ENCODE measurements at places on chromosomes 7 and 10. TPM values are rescaled to one million over a fixed set of nuclear protein-coding genes. Genes with fewer than 3 reads are reported as not detected.

- DNase-seq, result no peak
These were observed 63.5 kb downstream of the FAM204A start for GRCh38 chr10:118278649-118279048.

- no peak for DNase-seq
These were observed 46.8 kb downstream of the KIAA1549 start for GRCh38 chr7:138934367-138934766.

DNA sequence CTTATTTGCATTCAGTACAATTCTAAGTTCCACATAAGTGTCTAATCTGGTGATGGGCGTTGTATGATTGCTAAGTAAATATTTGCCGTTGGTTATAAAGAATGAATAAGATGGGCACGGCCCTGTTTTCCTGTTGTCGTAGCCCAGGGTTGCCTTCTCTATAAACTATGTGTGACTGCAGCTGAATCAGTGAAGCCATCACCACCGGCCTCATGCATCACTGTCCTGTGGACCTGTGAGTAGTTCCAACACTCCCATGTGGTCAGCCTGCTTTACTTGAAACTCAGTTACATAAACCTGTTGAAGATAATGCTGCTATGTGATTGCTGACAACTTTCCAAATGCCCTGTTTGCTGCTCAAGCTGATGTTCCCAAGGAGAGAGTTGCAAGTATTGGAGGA is 21.6 kb upstream of the KLF6 start:
- DNase-seq, result no peak

DNA sequence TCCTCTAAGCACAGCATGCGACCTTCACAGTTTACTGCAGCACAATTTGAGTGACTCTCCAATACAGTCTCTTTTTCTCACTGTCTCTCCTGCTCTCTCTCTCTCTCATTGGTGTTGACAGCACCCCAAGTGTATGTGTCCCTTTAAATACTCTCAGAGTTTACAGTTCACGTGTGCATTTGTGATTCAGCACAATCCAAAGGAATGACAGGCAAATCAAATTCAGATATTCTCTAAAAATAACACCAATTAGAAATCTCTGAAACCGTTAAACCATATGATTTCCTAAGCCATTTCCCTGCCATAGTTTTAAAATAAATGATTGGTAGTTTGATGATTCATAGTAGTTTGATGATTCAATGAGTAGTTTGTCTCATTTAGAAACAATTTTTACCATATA is 104.0 kb upstream of the GAD2 start:
- DNase-seq, result no peak

DNA sequence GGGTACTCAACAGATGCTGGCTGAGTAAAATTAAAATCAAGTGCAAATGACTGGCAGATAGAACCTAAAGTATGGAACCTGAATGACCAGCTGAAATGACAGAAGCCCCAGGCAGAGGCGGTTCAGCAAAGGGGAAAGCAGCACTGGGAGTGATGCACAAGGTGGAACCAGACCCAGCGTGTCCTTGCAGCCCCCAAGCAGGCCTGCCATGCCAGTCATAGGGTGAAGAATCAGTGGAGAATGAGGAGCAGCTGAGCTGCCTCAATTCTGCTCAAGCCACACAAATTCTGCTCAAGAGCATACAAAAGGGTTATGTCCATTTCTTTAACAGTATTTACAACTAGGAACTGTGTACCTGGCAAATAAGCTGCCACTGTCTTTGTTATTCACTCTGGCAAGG is 8.7 kb downstream of the ACTR1A start:
- DNase-seq, result no peak

- peak; percentile 94 for DNase-seq
These were observed 116.0 kb upstream of the PDLIM1 start for GRCh38 chr10:95406651-95407280.

- peak; percentile 61 for DNase-seq
These were observed 83.5 kb downstream of the GNAT3 start for GRCh38 chr7:80428161-80429054.

GRCh38 chr10:118977022-118977599 is 52.4 kb upstream of the NANOS1 start:
- DNase-seq, result no peak

GRCh38 chr10:33421789-33422462 is 87.5 kb upstream of the NRP1 start:
- no peak for DNase-seq

- DNase-seq, result no peak
These were observed 1093.3 kb upstream of the C7orf33 start for GRCh38 chr7:147497246-147497645.

DNA sequence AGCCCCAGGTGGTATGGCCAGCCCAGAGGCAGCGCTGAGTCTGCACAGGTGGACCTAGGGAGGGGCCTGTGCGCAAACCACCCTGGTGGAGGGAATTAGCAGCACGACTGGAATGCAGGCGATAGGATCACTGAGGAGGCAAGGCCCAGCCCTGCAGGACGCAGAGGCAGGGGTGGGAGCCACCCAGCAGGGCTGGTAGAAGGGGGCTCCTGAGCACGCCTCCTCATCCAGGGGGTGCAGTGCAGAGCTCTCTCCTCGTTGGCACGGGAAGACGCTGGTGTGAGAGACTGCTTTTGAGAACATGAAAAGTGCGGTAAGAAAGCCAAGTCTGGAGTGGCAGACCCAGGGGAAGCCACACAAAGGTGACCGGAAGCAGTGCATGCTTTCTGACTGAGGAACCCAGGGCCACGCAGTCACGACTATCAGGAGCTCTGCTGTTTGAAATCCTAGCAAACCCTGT is 6.0 kb downstream of the FXYD4 start:
- DNase-seq, result no peak

- DNase-seq, result peak; percentile 43
These were observed 179.6 kb downstream of the CELF2 start for GRCh38 chr10:11197266-11197712.

- DNase-seq, result no peak
These were observed 72.3 kb upstream of the CACUL1 start for GRCh38 chr10:118827053-118827452.

- no peak for DNase-seq
These were observed 141.5 kb upstream of the EEPD1 start for GRCh38 chr7:36011588-36011965.

DNA sequence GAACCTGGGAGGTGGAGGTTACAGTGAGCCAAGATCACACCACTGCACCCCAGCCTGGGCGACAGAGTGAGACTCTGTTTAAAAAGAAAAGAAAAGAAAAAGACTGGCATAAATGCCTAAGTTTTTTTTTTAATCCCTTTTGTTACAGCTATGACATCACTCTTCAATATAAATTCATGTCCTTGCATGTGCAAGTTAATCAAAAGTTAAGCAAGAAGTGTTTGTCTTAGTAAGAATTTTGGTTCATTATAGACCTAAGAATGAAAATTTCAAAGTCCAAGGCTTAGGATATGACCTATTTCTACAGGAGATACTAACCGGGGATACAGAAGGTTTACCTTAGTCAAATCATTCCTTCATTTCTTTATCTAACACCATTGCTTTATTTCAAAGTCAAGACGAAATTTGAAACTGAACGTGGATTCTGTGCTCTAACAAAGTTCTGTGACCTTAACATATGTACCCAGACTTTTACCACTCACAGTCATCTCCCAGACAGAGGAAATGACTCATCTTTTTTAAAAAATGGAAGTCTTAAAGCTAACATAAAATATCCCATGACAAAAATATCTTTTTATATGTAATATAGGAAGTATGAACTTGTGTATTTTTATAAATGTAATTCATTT is 29.3 kb upstream of the ITGB8 start:
- DNase-seq, result no peak

GRCh38 chr7:157120181-157120580 is 18.5 kb upstream of the UBE3C start:
- DNase-seq, result no peak

DNA sequence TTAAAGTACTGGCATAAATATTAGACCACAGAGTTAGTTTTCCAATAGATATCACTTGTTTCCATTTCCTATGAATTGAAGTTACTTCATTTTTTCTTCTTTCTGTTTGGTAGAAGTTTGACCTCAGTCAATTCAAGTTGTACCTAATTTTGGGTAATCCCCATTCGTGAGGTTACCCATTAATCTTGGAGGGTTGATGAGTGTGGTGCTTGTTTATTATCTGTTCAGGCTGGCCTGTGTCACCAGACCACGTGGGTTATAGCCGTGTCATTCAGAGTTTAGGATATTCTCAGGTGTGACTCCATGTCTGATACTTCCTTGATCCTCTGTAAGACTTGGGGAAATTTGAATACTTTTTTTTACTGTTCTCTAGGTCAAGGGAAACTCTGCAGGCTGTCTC is 133.9 kb upstream of the TPK1 start:
- no peak for DNase-seq

GRCh38 chr10:25974897-25975459 is 40.9 kb downstream of the MYO3A start:
- DNase-seq, result no peak

DNA sequence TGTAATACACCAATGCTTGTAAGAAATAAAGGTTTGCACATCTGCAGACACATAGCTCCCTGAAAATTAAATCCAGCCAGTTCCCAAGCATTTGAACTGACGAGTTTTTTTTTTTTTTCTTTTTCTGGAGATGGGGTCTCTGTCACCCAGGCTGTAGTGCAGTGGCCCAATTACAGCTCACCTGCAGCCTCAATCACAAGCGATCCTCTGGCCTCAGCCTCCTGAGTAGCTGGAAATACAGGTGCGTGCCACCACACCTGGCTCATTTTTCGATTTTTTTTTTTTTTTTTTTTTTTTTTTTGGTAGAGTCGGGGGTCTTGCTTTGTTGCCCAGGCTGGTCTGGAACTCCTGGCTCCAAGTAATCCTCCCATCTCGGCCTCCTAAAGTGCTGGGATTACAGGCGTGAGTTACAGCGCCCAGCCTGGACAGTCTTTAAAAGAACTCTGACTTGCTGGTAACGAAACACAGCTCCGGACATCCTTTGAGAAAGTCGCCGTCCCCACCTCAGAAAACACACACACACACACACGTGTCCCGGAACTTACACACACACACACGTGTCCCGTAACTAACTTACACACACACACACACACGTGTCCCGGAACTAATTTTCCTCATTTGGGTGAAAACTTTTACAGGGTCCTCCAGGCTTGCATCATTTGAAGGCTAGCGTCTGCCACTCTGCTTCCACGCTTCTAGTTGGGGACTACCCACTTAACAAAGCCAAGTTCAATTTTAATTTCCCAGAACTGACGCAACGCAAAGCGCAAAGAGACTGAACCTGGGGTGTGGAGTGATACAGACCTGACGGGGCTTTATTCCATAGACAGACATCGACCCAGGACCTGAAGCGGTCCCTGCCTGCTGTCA is 18.6 kb downstream of the OCM2 start:
- DNase-seq, result peak; percentile 16

DNA sequence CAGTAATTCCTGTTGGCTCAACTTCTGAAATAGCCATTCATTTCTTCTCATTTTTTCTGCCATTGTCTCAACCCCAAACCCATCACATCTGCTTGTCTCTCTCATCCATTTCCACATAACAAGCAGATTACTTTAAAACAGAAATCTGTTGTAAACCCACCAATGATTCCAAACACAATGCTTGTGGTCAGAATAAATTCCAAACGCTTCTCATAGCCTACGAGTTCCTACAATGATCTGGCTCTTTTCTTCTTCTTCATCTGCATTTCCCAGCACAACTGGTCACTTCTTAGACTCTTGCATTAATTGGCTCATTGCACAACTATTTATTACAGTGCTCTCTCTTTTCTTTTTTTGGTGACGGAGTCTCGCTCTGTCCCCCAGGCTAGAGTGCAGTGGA is 364.1 kb downstream of the GATA3 start:
- no peak for DNase-seq

Gene CAV1
- total RNA-seq, result 11.7 TPM

Gene NUTM2E
- not detected for total RNA-seq

Gene ZNF736
- 7.2 TPM for total RNA-seq

Gene CASD1
- total RNA-seq, result 75.7 TPM

All from adrenal gland (tissue), 19 donors.